Cardiac fibroblast (primary cell): ENCODE measurements at places on chromosomes 11 and 22.
A peak's percentile ranks its signal among the peaks of the same experiment; 100 is the strongest.

DNA sequence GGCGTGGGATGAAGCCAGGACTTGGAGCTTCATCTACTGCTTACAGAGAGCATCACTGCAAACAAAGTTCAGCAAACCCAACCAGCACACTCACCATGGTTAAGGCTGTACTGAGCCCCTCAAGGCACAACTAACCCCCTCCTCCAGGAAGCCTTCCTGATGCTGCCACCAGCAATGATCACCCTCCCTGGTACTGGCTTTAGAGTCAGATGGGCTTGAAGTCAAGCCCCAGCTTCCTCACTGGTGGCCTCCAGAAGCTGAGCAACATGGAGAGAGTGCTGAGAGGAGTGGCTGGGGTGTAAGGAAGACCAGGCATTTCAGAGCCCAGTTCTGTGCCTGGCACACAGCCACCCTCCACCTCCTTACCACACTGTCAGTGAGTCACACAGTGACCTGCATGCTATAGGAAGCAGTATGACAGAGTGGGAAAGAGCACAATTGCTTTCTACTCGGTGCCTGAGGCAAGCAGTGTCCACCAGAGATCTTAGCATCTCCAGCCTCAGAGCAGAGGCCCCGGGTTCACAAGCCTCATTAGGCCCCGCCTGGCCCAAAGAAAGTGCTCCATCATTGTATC, 24.7 kb upstream of the BAIAP2L2 start:
- DNase-seq, result peak; percentile 82

DNA sequence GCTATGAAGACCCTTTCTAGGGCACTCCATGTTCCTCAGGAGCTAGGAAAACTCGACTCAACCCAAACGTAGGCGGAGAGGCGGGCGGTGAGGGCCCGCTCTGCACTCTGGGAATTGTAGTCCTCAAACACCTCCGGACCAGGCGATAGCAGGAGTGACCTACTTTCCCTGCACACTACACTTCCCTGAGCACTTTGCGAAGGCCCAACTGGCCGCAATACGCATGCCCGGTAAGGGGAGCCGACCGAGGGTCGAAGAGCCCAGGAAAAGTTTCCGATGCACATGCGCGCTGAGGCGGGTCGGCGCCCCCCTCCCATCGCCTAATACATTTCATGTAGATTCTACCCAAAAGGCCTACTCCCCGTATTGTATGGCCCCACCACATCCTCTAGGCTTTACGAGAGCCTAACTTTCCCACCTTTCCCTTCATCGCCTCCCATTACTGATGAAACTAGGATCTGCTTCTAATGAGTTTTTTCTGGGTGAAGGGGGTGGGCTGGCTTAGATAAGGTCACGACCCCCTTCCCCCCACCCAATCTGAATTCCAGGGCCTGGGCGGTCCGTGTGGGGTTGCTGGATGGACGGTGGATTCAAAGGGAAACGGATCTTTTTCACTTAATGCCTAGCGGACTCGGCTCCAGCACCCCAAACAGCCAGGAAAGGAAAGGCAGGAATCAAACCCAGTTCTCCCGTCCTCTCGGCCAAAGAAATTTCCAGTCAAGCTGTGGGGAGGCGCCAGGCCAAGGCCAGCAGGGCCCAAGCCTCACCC, 2.1 kb downstream of the TOB2 start:
- DNase-seq, result peak; percentile 96

DNA sequence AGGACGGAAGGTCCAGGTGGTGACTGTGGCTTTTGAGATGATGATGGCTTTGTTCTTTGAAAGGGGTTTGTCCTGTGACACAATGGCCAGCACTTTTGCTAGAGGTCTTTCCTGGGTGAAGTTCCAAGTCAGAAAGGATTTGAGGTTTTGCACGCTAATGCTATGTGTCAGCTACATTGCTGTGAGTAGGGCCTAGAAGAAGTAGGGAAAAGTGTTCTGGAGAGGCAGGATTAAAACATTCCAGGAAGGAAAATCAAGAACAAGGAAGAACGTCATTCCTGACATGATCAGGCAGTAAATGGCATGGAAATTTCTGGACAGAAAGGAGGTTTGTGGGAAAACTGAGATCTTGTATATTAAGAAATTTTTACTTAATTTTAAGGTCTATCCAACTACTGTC, 290.7 kb downstream of the NTM start:
- no peak for DNase-seq

- no peak for DNase-seq
These were observed 37.3 kb downstream of the FLI1 start for GRCh38 chr11:128731041-128731663.

DNA sequence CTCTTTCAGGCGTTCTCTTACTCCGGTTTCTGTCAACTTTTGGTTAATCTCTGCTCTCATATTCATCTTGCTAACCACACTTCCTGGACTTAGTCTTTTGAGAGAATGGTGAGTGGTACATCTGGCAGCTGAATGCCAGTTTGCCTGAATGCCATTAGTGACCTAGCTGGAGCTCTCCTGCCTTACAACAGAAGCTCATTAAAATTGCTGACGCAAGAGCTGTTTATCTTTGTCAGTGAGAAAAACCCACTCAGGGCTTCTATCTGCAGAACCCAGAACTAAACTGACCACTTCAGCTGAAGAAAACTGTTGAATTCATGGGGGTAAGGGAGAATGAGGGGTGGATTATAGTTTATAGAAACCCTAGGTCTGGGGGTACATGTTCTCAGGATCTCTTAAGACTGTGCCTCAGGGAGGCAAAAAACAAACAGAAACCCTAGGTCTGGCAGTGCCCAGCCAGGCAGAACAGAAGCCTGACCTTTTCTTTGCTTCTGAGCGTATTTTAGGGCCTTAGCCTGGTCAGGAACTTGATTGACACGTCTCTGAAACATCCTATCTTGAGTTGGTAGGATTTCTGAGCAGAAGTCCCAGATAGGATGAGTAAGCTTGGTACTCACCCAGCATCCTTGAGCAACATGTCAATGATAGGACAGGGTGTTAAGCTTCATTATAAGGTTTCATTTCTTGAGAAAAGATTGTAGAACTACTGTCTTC, 52.8 kb upstream of the YWHAH start:
- peak; percentile 37 for DNase-seq

DNA sequence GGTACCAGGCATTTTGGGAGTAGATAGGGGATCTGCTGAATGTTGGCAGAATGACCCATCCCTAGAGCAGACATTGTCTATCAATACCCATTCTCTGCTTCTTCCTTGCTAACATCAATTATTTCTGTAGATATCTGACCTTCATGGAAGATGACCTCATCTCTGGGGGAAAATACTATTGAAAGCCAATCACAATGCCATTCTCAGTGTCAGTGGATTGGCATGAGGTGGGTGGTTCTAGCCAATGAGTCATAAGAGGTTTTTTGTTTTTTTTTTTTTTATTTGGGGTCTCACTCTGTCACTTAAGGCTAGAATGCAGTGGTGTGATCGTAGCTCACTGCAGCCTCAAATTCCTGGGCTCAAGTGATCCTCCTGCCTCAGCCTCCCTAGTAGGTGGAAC, 42.5 kb downstream of the SNX19 start:
- DNase-seq, result peak; percentile 80

DNA sequence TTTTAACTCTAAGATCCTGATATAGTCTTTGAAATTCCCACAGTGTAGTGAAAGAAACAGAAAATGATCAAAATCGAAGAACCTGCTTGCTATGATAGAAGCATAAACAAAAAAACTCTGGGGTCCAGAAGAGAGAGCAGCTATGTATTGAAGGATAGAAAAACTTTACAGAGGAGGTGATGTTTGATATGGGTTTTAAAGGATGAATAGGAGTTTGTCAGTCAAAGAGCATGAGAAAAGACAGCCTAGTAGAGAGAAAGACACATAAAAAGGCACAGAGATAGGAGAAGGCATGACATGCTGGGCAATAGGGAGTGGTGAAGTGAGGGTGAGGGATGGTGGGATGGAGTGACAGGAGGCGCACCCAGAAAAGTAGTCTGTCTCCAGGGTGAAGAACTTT, 168.0 kb downstream of the INSC start:
- DNase-seq, result no peak

GRCh38 chr11:37323843-37324242, 725.8 kb upstream of the RAG2 start:
- DNase-seq, result no peak

GRCh38 chr11:79060081-79060953, 380.5 kb downstream of the TENM4 start:
- DNase-seq, result peak; percentile 8

- DNase-seq, result peak; percentile 66
These were observed 9.6 kb downstream of the SMTNL1 start for GRCh38 chr11:57546869-57547475.

DNA sequence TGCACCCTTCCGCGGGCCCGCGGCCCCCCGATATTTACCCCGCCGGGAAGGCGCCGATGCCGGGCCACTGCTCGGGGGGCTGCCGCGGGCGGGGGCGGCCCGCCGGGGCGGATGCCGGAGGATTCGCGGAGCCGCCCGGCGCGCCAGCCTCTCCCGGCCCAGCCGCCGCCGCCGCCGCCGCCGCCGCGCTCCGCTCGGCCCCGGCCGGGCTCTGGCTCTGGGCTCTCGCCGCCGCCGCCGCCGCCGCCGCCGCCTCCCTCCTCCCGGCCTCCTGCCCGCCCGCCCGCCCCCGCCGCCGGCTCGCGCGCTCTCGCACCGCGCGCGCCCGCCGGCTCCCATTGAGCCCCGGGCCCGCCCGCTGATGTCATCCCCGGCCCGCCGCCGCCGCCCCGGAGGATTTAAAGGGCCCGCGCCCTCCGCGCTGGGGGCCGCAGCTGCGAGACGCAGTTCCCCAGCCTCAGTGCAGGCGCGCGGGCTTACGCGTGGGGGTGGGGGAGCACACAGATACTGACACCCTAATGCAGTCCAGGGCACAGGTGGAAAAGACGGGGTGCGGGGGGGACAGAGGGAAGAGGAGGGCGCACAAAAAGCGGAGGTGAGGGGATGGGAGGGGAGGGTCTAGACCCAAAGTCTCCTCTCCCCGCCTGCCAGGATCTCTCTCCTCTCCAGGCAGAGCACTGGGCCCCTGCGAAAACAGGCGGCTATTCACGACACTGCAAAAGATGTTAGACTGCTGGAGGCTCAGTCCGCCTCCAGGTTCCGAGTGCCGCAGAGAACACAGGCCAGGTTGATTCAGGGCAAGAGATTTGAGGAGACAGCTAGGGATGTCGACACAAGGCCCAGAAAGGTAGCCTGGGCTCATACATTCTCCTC, at the start of gene CSNK1E:
CSNK1E (minus strand) TSS at position 312 of the 873 bp plus-strand sequence. CDS start 3,276 bp downstream, outside the sequence.
- DNase-seq, result peak; percentile 74

DNA sequence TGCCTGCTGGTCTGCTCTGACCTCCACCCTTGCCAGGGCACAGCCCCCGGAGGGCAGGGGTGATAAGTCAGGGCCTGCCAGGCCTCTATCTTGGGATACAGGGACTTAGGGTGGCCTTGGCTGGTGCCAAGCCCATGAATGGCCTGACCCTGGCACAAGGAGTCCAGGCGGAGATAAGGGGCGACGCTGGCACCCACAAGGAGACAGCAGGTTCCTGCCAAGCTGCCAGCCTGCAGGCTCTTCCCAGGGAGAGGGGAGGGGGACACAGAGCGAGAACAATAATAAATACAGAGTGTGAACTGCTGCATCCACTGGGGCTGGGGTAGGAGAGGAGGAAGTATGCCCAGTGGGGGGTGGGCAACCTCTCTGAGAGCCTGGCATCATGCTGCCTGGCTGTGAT, 978 bp downstream of the CSDC2 start:
- no peak for DNase-seq

DNA sequence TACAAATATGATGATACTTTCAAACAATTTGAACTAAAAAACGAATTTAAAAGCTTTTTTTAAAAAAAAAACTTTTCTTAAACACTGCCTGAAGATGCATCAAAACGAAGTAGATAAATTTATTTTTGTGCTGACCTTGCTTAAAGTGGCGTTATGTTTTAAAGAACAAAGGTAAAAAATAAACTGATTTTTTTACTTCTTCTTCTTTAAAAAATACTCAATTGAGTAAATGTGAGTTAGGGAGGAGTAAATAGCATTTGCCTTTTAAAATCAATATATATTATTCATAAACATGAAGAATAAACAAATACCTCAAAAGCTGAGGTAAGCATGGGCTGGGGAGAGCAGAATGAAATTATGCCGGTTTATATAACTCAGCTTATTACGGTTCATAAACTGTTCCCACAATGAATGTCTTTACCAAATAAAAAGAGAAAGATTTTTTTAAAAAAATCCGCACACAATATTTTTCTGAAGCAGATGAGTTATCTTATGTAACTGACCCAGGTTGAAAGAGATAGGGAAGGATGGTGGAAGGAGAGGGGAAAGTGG, 9.0 kb downstream of the PAX6 start:
- no peak for DNase-seq

- DNase-seq, result no peak
These were observed 124.8 kb upstream of the NECTIN1 start for GRCh38 chr11:119853581-119854360.

DNA sequence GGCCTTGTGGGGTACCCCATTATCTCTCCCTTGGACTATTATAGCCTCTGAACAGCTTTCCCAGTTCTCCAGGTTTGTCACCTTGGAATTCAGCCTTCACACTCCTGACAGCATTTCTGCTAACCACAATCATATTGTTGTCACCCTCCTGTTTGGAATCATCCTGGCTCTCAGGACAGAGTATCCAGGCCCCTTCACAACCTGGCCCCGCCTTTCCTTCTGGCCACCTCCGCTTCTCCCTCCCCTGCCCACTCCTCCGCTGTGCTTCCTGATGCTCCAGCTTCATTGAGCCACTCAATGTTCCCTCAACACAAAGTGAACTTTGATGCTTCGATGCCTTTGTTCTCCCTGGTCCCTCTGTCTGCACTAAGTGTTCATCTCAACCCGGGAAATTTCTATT, 3.1 kb downstream of the GPR83 start:
- DNase-seq, result no peak

GRCh38 chr22:50017701-50018224, 5.2 kb upstream of the IL17REL start:
- no peak for DNase-seq

- DNase-seq, result no peak
These were observed 25.7 kb downstream of the TTC12 start for GRCh38 chr11:113339929-113340589.

GRCh38 chr22:24181088-24181995, at the start of gene SUSD2:
SUSD2 (plus strand) TSS chr22:24181487; CDS start chr22:24181520, 33 bp downstream.
- DNase-seq, result no peak

DNA sequence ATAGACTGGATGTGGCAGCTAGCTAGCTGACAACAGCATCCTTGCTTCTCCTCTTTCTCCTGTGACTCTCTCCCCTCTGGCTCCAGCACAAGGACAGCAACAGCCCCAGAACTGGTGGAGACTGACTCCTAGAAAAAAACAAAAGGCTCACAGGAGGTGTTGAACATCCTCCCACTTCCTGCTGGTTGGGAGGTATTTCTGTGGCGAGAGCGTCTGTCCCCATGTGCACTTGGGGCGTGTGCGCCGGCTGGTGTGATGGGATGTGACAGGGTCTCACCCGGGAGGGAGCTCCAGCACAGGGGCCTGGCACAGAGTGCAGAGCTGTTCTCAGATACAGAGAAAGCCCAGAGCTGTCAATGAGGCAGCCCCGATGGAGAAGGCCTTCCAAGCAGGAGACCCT, 107.2 kb upstream of the E2F8 start:
- peak; percentile 46 for DNase-seq

GRCh38 chr11:44258839-44259420, 51.0 kb downstream of the ALX4 start:
- no peak for DNase-seq

DNA sequence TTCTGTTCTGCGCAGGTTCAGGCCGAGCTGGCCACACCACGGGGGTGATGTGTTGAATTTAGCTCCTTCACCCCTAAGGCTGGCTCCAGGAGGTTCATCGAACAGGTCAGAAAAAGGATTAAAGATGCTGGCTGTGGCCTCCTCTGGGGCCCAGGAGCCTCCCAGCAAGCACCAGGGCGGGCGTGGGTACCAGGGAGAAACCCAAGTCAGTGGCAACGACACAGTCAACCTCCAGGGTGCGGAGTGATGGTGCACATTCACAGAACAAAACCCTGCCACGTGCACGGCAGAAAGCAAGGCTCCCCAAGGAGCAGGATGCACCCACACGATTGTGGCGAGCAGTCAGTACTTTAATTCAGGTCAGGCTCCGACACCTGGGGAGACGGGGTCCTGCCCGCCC, 10.8 kb downstream of the C11orf24 start:
- no peak for DNase-seq
